Stimulated activated CD8-positive, alpha-beta memory T cell treated with anti-CD3 and anti-CD28 coated beads, Interleukin-4, amount 100 ng/mL, for 48 hours (primary cell): ENCODE measurements at places on chromosomes 1 and 21.
A peak's percentile ranks its signal among the peaks of the same experiment; 100 is the strongest.

DNA sequence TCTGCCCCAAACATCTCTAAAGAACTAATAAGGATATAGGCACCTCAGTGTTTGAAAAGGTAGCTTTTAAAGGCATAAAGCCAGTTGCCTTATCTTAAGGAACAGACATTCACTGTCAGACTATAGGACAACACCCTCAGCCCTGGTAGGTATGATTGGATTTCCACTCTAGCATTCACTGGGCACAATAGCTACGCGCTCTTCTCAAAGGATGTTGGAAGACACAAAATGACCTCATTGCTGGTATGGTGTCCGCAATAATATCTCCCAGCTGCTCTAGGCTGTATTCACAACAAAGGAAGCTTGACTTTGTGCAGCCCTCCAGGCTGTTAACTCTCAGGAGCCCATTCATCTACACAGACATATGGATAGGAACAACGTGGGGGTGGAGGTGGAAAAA lies 119.4 kb upstream of the CXADR start:
- no peak for DNase-seq

DNA sequence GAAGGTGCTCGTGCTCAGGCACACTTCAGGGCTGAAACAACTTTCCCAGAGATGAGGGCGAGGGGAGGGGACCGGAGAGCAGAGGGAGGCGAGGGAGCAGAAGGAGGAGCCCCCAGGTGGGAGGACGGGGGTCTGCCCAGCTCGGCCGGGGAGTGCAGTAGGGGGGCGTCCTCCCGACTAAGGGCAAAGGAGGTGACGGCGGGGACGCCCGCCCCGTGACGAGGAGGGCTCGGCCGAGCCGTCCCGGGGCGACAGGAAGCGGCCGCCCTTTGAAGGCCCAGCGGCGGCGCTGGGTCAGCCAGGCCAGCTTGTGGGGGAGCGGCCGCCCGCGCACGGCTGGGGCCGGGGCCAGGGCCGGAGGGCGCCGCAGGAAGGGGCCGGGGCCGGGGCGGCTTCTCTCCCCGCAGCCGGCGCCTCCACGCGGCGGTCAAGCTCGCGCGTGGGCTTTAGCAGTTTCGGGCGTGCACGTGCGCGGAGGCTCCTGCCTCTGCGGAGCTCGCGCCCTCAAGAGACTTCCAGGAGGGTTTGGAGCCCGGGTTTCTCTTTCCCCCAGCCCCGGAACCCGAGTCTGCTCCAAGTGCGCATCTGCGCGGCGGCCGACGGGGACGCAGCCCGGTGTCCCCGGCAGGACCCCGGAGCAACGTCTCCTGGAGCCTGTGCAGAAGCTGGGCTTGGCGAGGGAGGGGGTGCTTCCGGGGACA lies 100.8 kb upstream of the SLC45A1 start:
- peak; percentile 32 for DNase-seq

- DNase-seq: peak; percentile 33
These were observed 100.2 kb upstream of the COG2 start for GRCh38 chr1:230542054-230542453.

DNA sequence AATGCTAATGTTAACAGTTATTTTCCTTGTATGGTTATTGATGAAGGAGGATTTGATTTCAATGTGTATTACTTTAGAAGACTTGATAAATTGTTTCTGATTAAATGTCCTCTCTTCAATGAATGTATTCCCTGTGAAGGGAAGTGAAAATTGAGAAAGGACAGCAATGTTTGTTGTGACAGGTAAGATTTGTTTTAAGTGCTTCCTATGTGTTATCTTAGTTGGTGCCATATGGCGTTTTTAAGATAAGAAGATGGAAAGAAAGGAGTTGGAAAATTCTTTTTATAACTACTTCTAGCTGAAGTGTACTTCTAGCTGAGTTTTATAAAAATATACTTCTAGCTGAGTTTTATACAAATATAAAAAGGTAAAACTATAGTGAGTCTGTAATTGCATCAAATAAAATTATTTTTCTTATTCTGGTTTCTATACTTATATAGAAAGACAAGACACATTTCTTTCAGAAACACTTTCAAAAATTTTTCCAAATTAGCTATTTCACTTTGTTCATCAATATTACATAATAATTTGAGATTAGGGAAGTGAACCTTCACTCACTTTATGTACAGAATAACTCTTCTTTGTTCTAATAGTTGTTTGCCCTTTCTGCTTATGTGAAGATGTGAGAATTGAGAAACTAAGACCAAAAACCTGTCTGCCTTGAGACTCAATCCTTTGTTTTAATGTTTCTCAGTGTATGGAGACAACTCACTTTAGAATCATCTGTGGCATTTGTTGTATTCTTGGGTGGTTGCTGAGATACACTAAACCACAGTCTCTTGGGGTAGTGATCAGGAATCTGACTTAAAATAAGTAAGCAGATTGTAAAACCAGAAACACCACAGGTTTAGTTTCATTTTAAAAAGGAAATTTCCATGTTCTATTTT lies 382.9 kb upstream of the B3GALT2 start:
- DNase-seq: no peak

GRCh38 chr1:53156783-53157182 lies 14.3 kb upstream of the SLC1A7 start:
- DNase-seq: no peak

- DNase-seq: no peak
These were observed 106.9 kb upstream of the TIAM1 start for GRCh38 chr21:31450980-31451379.

DNA sequence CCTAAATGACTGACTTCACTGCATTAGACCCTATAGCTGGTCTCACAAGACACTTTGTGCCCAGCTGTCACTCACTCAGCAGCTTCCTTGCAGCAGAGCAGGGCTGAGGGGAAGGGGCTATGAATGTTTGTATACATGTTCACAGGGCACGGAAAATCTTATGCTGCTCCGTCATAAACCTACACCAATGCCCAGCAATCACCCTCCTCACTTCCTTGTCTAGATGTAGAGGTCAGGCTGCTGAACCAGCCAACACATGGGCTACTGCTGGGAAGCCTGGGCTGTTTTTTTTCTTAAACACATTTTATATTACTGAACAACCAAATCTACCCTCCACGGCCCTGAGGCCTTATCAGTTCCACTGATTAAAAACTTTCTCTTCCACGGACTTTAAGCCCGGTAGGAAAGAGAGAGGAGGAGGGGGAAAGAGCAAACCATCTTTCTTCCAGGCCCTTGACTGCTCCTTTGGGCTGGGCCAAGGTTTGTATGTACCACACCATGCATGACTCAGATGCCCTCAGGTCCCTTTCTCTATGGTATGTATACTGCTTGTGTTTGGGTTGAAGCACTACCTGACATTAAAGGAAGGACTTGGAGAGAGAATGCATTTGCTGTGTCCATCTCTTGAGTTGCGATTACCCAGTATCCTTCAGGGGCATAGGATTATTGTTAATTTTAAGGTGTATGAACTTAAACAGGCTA lies 12.7 kb downstream of the MTFR1L start:
- no peak for DNase-seq

DNA sequence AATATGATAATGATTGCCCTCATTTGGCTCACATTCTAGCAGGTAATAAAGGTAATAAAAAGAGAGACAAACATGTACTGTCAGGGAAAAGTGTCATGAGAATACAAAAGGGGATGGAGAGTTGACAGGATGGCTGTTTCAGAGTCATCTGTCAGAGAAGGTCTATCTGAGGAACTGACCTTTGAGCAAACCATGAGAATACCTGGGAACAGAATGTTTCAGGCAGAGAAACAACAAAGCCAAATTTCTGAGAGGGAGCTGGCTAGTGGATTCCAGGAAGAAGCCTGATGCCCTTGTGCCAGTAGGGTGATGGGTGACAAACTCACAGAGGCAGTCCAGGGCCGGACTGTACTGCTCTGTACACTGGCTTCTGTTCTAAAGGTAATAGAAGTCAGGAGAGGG lies 107.2 kb downstream of the C1orf21 start:
- DNase-seq: no peak

DNA sequence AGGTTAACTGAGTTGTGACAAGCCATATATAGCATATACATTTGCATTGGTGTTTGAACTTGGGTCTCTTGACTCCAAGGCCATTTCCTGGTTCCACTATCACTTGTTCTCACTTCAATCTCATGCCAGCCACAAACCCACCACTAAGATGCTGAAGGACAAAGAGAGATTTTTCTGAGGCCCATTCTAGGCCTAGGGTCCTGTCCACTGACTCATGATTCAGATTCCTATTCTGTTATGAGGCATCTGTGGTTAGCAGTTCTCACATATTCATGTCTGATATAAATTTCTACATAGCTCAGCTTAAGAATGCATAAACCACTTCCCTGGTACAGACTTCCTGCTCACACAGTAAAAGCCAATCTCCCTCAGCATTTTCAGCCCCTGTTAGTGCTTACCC lies 326.1 kb upstream of the BEND5 start:
- no peak for DNase-seq

DNA sequence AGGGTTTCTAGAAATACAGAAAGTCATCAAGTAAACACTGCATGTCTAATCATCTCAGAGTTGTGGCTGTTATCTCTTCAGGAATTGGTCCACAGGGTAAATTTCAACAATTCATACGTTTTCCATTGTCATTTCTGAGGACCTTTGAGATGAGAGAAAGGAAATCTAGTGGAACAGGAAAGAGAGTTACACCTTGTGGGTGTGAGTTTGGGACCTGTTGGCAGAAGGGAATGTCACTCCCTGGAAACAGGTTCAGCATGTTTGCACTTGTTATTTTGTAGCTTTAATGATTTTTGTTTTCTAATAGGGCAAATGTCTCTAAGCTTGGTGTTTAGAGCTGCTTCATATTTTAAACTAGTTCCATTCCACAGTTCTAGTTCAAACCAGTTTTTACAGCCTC lies 5.6 kb downstream of the TMEM167B start:
- DNase-seq: no peak

- no peak for DNase-seq
These were observed 13.2 kb downstream of the ST7L start for GRCh38 chr1:112605633-112606327.

DNA sequence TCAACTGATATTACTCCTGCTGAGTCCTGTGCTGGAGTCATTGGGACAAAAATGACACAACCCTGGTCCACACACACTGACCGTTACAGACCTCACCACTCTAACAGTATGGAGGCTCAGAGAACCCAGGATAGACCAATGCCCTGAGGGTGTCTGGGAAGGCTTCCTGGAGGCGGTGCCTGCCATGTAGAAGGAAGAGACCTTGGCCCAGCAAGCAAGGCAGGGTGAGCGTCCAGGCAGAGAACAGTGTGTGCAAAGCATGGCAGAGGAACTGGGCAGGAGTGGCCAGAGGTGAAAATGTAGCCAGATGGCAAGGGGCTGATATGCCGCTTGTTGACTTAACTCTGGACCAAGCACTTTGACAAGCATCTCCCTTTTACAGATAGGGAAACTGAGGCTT lies 85.5 kb downstream of the VWA5B1 start:
- no peak for DNase-seq

DNA sequence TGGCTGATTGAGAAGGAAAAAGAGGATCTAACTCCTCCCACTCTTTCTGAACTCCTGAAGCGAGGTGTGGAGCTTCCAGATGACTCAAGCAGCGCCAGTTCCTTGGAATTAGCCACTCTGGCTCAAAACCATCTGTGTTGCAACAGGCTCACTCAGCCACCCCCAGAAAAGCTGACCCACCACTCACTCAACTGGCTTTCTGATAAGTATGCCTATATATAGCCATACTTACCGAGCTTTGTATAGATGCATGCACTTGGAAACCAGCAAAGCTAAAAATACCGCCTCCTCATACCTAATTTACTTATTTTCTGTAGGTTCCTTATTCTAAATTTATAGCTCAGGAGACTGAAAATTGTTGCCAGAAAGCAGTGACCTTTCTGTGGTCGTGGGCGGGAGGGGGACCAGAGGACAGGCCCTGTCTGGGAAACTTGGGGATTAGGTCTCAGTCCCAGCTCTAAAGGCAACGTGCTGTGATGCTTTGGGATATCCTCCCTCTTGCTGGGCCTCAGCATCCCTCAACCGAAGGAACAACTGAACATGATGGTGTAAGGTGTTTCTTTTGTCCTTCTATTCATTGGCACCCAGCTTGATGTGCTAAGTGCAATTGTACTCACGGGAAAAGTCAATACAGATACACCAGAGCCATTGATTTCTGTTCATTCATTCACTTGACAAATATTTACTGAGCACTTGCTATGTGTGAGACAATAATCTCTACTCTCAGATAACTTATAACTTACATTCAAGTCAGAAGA lies 65.7 kb downstream of the NENF start:
- no peak for DNase-seq

- DNase-seq: no peak
These were observed 122.5 kb downstream of the KIAA0319L start for GRCh38 chr1:35434703-35435102.

GRCh38 chr21:34227386-34227852 lies 136.4 kb upstream of the KCNE2 start:
- DNase-seq: no peak

DNA sequence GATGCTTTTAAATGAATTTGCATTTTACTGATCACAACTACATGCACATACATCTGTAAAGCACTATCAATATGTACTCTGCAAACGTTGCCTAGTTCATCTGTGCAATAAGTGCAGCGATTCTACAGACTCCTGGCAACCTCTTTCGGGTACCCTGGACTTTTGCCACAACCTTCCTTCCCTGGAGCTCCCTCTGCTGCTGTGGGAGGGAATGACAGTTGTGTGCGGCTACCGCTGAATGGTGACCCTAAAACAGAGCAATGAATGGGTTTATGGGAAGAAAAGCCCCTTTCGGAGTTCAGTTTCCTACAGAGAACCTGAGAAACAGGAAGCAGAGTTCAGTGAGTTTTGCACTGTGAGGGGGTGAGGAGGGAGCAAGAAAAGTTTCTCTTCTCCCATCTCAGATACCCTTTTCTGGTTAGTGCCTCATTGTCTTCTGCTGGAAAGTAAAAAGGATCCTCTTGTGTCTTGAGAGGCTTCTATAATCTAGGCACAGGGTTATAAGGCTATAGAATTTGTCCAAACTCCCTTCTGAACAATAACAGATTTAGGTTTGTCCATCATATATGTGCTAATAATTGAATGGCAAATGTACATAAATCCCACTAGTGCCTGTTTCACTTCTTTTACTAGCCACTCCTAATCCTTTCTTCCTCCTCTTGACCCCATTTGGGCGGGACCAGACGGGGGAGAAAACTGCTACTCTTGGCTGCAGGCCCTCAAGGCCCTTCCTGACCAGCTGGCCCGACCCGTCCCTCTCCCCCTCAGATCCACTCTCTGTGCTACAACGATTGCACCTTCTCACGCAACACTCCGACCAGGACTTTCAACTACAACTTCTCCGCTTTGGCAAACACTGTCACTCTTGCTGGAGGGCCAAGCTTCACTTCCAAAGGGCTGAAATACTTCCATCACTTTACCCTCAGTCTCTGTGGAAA lies 19.8 kb upstream of the SARS1 start:
- peak; percentile 87 for DNase-seq

DNA sequence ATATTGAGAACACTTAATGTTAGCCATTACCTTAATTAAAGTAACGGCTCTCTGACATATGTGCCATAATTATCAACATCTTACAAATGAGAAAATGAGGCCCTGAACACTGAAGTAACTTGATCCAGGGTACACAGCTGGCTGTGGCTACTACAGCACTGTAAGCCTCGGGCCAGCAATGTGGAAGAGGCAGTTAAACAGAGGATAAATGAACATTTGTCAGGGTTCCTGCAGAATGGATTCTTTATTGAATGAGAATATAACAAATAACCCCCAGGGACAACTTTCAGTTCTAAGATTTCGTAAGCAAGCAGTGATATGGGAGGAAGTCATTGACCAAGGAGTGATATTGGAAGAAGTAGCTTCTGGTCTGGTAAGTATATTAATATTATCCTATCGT lies 70.5 kb upstream of the SCYL3 start:
- DNase-seq: no peak
